ENCODE measurements at places on chromosomes 1 and 21.

DNA sequence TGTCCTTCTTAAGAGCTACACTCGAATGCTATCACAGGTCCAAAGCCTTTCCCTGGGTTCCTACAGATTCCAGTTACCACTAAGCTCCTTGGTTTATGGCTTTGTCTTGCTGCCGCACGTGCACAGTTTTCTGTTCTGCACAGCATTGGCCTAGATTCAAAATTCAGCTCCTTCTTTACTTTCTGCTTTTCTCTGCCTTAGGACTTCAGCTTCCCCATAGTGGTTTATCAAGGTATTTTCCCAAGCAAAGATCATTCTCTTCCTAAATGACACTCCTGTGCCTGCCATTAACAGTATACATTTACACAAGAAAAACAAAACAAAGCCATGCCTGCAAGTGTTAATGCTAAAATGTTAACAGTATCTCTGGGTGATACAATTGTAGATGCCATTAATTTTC, 41.8 kb downstream of the PTPRU start:
- no peak for DNase-seq

GRCh38 chr1:111739925-111740765, 950 bp upstream of the INKA2 start:
- peak; percentile 67 for DNase-seq

DNA sequence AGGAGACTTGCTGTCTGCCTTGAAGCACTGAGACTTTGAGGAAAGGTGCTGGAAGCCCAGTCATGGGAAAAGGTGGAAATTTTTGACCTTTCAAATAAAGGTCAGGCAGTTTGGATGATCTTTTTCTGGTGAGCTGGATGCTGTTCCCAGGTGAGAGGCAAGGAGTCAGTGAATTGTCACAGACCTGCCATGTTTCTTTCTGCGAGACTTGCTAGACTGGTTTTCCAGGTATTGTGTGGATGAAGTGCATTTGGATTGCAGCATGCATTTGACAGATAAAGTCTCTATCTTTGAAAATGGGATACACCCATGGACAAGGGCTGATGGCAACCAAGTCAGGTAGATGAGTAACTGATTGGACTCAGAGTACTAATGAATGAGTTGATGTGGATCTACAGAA, 65.7 kb upstream of the NHLH2 start:
- no peak for DNase-seq

- no peak for DNase-seq
Measured at GRCh38 chr21:36890086-36890485, 76.4 kb downstream of the HLCS start.

- peak; percentile 22 for DNase-seq
Measured at GRCh38 chr1:39896909-39897685, 4.6 kb downstream of the MYCL start.
